Activated effector memory CD4-positive, alpha-beta T cell treated with Interleukin-2 at 50 U/mL for 16 hours (primary cell): ENCODE measurements at places on chromosomes 3 and 15.

GRCh38 chr3:18237251-18238005 lies 187.7 kb downstream of the SATB1 start:
- DNase-seq = no peak

DNA sequence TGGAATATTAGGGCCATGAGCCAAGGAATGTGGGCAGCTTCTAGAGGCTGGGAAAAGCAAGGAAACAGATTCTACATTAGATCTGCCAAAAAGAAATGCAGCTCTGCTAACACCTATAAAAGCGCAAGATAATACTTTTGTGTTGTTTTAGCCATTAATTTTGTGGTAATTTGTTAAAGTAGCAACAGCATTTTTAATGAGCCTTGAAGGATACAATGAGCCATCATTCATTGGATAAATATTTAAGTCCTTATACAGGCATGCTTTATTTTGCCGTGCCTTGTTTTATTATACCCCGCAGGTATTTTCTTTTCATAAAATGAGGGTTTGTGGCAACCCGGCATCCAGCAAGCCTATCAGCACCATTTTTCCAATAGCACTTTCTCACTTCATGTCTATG lies 15.0 kb downstream of the ARL14 start:
- no peak for DNase-seq

- DNase-seq = no peak
Measured at GRCh38 chr3:69008980-69009379, 4.5 kb downstream of the EOGT start.

GRCh38 chr3:112672716-112673541 lies 32.0 kb upstream of the CCDC80 start:
- DNase-seq = no peak

- no peak for DNase-seq
Measured at GRCh38 chr3:37559461-37559860, 302.2 kb upstream of the CTDSPL start.

DNA sequence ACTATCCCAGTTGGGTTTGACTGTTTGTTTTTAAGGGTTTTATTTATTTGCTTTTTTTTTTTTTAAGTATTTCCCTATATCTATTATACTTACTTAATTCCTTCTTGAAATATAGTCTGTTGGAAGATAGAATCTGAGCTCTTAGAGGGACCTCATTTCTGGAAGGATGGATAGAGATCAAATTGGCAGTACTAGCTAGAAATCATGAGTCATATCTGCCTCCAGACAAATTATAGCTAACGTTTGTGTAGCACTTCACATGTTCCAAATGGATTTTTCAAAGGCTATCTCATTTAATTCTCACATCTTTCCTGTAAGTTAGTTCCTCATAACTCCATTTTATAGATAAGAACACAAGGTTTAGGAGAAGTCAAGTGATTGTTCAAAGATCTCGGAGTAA lies 384.7 kb downstream of the ZIC1 start:
- no peak for DNase-seq

GRCh38 chr3:151839313-151839631 lies 25.4 kb downstream of the AADAC start:
- no peak for DNase-seq

GRCh38 chr15:88858934-88859333 lies 36.4 kb downstream of the HAPLN3 start:
- DNase-seq = no peak

GRCh38 chr15:93040288-93041158 lies 48.5 kb downstream of the RGMA start:
- no peak for DNase-seq

GRCh38 chr3:70856414-70857162 lies 544.1 kb upstream of the MDFIC2 start:
- no peak for DNase-seq
